ENCODE measurements at places on chromosomes 3 and 15.

DNA sequence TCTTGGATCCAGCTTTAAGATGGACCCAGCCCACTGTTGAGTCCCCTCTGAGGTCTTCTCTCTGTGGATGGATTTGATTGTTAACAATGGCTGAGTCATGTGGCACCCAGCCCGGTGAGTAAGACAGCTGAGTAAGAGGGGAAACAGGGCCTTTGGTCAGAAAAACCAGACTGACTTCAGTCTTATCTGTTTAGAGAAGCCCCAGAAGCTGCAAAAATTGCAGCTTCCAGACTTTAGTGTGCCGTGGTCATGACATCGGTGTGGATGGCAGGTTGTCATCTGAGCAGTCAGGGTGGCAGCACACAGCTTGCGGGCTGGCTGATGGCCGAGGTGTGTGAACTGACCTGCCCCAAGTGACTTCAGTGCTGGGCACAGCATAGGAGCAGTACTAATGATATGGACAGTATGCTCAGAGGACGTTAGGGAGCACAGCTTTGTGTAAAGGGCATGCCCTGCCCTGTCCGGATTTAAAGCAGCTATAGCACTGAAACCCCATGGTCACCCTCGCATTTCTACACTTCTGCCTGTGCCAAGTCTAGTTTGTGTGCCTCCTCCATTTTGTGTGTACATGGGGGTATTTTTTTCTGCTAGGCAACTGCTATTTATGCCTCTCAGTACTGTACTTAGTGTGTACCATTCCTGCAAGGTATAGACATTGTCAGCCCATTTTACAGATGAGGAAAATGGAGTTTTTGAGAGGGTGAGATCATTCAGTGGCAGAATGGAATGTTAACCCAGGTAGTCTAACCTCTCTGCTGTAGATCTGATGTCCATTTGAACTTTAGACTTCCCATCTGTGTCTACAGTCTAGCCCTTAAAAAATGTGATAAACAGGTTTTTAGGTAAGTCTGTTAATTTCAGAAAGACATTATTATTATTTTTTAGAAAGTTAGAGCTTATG lies 44.4 kb downstream of the FLNB start:
- DNase-seq: no peak

- no peak for DNase-seq
Measured at GRCh38 chr15:77747175-77748077, 114.7 kb upstream of the LINGO1 start.

- DNase-seq: no peak
Measured at GRCh38 chr3:36784138-36784635, 19.8 kb upstream of the DCLK3 start.

DNA sequence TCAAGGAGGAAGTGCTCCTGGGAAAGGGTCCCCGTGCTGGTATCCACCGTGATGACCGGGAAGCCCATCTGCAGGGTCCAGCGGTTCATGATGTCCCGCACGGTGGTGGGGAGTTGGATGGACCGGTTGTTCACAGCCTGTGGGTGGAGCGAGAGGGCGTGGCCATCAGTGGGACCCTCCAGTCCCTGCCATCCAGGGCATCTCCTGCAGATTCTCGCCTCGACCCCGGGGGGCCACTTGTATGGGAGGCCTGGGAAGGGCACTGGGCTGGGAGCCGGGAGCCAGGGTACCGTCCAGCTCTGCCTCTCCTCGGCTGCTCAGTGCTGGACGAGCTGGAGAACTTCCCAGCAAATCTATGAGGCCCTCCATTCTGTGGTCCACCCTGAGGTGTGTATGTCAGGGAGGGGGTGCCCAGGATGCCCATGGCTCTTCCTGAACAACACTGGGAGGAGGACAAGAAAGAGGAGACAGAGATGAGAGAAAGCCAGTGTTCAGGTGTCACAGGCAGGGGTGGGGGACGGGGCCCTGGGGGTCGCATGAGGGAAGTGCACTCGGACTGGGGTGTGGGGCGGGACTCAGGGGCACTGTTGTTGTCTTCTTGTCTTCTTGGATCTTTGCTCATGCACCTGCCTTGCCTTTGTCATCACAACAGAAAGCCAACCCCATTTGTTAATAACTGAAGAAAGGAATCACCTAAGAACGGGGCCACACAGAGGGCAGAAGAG lies 13.0 kb downstream of the ANPEP start:
- DNase-seq: no peak

GRCh38 chr3:107523289-107523538 lies 452 bp downstream of the BBX start:
- no peak for DNase-seq

DNA sequence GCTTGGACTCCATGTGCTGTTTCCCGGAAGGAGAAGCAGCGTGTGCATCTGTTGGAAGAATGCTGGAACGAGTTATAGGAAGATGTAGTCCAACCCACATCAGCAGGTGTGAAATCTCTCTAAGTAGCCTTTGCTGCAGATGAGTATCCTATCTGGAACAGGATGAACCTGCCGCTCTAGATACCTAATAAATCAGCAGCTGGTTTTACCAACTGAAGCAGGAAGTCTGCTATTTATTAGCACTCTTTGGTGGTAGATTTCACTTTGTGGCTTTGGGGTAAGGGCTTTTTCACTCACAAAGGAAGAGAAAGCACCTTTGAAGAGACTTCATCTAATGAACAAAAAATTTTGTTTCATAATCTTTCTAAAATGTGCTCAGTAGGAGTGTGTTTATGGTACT lies 66.4 kb downstream of the DCUN1D1 start:
- no peak for DNase-seq

DNA sequence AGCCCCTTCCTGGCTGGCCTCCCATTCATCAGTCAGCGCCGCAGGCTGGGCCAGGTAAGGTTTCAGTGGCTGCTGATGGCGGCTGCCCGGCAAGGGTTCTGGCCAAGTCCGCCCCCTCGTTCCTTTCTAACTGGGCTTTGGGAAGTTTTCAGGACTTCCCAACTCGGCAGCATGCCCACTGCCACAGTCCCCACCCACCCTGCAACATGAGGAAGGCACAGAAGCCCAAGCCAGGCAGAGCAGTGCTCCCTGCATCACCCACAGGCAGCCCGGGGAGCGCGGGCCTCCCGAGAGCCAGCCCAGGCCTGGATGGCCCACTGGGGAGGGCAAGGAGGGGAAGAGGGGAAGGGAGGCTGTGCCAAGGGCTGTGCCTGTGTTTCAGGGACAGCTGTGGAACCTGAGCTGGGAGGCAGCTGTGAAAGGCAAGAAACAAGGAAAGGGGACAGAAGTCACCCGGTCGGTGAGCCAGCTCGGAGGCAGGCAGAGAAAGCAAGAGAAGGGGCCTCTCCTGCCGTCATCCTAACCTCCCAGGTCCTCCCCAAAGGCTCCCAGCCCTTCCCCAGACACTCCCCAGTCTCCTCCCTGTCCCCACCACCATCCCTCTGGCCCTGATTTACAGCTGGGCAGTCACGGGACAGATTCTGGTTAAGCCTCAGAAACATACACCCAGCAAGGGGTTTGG lies 73.9 kb downstream of the CPN2 start:
- DNase-seq: no peak

- DNase-seq: no peak
Measured at GRCh38 chr15:62572797-62573196, 407.7 kb upstream of the C2CD4B start.

DNA sequence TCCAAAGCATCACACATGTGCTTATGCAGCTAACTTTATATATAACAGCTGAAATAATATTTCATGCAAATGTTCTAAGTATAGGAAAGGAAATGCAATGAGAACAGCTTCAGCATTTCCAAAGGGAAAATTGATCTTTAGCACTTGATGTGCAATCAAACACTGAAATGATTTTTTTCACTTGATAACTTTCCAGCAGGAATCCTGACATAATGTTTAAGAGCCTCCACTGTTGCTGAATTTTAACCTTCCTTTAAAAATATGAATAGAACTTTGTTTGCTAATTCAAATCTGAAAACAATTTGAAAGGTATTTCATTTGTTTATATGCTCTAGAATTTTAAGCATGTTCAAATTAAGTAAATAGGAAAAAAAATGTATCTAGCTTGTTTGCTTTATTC lies 96.9 kb upstream of the STRIT1 start:
- no peak for DNase-seq

GRCh38 chr15:70436428-70436827 lies 326.9 kb downstream of the UACA start:
- DNase-seq: no peak

DNA sequence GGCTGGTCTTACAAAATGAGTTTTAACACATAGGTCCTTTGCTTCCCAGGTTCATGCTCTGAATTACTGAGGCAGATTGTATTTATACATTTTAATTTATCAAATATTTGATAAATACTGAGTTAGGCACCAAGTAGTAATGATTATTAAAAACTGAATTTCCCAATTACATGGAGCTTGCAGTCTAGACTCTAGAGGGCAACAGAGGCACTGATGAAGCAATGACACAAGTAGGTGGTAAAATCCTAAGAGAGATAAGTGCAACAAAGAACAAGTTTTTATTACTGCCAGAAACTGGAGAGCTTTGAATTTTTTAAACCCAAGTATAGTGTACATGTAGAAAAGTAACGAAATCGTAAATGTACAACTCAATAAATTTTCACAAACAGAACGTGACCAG lies 406.2 kb upstream of the RARB start:
- no peak for DNase-seq

DNA sequence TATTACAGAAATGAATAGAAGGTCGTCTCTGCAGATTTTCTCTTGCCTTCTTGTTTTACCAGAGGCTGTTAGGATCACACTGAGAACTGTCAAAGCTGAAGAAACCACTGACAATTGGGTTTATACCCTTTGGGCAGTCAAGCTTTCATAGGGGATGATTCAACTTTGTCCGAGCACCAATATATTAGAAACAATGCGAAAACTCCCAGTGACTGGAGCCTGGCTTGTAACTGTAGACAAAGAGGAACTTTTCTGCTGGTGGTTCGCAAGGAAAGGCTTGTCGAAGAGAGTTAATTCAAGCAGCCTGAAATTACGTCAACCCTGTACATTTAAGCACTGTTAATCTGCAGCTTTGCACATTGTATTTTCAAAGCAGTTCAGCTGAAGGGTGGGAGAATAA lies 193.2 kb upstream of the ZNF385D start:
- DNase-seq: no peak

DNA sequence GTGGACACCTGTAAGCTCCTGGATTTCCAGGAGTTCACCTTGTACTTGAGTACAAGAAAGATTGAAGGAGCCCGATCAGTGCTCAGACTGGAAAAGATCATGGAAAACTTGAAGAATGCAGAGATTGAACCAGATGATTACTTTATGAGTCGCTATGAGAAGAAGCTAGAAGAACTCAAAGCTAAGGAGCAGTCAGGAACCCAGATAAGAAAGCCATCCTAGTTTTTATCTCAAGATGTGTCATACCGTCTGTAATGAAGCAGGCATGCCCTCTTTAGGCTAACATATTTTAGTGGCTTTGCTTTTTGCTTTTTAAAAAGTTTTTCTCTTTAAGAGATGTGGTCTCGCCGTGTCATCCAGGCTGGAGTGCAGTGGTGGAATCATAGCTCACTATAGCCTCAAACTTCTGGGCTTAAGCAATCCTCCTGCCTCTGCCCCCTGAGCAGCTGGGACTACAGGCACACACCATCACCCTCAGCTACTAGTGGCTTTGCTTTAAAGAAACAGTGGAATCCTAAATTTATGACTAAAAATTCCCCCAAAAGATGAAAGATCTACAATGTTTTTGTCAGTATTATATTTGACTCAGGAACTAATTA lies 28.1 kb downstream of the EXOG start:
- DNase-seq: no peak

- DNase-seq: no peak
Measured at GRCh38 chr3:71210257-71211007, 373.1 kb downstream of the FOXP1 start.

- DNase-seq: no peak
Measured at GRCh38 chr3:30720586-30721313, 114.3 kb downstream of the TGFBR2 start.

DNA sequence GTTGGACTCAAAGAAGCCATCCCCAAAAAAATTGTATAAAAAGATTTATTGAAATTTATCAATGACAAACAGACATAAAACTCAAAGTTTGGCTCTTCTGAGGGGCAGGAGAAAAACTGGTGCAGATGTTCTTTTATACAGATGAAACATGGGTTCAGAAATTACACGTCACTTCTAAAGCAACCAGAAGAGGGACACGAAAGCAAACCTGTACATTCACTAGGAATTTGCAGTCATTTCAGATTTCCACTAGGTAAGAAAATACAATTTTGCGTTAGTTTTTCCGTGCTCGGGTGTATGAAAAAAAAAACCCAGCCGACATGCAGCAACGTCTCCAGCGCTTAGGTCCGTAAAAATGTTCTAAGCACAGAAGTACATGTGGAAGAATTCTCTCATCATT lies 41.8 kb downstream of the ANP32A start:
- DNase-seq: no peak

DNA sequence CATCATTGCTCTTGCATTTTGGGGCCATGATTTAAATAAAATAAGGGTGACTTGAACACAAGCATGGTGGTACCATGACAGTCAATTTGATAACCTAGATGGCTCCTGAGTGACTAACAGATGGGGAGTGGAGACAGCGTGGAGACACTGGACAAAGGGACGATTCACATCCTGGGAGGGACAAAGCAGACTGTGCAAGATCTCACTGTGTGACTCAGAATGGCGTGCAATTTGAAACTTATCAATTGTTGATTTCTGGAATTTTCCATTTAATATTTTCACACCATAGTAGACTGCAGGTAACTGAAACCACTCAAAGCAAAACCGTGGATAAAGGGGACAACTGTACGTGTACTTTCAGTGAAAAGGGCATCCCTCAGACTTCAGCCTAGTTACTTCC lies 25.5 kb downstream of the MCCC1 start:
- no peak for DNase-seq

- DNase-seq: no peak
Measured at GRCh38 chr3:149145974-149146373, 16.5 kb downstream of the HPS3 start.

- DNase-seq: no peak
Measured at GRCh38 chr3:2937592-2937991, 172.6 kb downstream of the IL5RA start.

GRCh38 chr3:112653209-112653871 lies 12.4 kb upstream of the CCDC80 start:
- DNase-seq: no peak

DNA sequence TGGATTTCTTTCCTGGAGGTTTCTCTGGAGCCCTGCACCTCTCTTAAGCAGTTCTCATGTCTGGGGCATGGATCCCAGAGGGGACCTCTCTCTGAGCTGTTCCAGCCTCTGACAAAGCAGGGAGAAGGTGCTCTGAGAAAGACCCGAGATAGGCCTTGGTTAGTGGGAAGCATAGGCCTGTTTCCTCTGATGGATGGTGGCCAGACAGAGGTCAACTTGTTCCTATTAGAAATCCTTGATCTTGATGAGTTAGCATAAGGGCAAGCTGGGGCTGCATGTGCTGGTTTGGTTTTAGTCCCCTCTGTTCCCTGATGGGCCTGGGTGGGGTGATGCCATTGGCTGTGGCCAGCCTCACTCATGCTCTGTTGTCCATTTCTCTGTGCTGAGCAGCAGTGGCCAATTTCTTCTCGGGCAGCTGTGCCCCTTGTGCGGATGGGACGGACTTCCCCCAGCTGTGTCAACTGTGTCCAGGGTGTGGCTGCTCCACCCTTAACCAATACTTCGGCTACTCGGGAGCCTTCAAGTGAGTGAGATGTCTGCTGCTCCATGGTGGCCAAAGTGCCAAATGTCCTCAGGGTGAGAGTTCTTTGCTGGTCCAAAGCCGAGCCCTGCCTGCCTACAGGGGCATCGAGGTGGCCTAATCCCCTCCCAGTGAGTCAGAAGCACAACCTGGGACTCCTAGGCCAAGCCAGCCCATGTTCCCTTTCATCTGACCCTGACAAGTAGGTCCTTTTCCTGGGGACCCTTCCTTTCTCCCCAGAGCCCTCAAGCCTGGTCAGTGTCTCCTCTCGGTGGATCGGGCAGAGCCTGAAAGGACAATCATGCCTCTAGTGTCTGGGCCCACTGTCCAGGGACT lies 9.0 kb downstream of the TF start:
- DNase-seq: no peak

Measured in activated T-cell treated with anti-CD3 and anti-CD28 coated beads for 1 hour (primary cell).